Iris pigment epithelial cell (primary cell): ENCODE measurements at places on chromosomes 1 and 21.
A peak's percentile ranks its signal among the peaks of the same experiment; 100 is the strongest.

- DNase-seq, result peak; percentile 23
Measured at GRCh38 chr1:15525050-15526020, 1.3 kb upstream of the DNAJC16 start.

GRCh38 chr1:25922971-25923552, 16.8 kb upstream of the STMN1 start:
- no peak for DNase-seq

DNA sequence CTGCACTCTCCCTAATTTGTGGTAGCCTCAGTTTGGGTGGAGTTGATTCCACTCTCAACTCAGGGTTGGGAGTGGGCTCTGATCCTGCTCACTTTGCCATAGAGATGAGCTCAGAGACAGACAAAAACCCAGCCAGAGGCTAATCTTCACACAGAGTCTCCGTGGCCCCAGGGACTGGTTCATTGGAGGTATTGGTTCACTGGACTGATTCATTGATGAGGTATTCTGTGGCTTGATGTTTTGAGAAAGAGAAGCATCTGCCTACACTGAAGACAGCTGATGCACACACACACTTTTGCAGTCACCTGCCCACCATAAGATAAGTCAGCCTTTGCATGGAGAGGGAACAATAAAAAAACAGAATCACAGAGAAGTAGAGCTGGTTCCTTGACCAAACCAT, 183.8 kb downstream of the AJAP1 start:
- DNase-seq, result no peak

DNA sequence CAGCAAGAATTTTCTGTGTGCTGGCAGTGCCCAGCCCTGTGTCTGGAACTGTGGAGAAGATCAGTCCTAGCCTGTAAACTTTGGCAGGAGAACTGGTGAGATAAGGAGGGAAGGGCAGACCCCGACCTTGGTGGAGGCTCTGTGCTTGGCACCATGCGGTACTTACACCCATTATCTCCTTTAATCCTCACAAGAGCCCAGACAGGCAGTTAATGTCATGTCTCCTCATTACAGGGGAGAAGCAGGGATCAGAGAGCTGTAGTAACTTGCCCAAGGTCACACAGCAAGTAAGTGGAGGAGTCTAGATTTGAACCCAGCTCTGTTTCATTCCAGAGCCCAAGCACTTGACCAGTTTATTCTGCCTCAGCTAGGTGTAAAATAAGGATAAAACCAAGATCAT, 13.9 kb upstream of the POU3F1 start:
- DNase-seq, result no peak

- DNase-seq, result peak; percentile 88
Measured at GRCh38 chr1:41239988-41240610, 2.0 kb downstream of the SCMH1 start.

DNA sequence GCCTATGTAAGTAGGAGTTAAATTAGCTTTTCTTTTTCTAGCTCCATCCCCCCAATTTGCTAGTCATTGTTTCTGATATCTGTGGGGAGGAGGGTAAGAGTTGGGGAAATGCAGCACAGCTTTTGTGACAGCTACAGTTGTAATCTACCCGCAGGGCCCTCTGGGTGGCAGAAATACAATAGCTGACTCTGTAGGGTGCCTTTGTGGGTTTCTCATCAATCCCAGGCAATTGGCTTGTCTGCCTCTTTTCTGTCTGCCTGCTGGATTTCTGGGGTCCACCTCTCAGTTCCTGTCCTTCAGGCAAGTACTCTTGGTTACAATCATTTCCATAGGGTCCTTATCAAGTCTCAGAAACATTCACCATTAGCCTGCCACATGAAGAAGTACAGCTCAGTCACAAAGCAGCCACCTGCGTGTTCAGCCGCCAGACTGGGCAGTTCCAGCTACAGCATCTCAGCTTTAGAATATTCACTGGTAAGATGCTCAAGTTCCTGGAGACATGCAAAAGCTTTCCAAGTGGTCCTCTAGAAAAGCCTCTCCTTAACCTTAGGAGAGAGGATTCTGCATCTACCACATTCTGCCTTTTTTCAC, 19.2 kb upstream of the SLC44A5 start:
- no peak for DNase-seq

DNA sequence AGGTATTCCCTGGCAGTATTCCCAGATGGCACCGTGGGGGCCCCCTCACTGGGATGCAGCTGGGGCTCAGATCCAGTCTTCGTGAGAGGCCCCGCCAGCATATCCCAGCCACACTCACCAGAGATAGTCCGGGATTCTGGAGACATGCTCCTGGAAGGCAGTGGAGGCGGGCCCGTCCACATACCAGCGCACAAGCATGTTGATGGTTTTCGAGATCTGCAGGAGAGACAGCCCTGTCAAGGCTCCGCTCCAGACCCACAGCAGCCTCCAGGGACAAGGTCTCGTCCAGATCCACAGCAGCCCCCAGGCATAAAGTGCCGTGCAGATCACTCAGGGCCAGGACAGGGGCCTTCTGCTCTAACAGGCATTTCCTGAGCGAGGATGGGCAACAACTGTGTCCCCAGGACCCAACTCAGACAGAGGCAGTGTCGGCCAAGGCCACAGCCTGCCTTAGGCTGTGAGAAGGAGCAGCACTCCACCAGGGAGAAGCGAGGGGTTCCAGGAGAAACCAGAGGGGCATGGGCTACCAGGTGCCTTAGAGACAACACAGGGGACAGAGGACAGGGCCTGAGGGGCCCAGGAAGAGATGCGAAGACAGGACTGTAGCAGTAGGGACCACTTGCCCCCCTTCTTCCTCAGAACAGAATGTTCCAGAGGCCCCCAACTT, 14.8 kb downstream of the LSS start:
- no peak for DNase-seq

DNA sequence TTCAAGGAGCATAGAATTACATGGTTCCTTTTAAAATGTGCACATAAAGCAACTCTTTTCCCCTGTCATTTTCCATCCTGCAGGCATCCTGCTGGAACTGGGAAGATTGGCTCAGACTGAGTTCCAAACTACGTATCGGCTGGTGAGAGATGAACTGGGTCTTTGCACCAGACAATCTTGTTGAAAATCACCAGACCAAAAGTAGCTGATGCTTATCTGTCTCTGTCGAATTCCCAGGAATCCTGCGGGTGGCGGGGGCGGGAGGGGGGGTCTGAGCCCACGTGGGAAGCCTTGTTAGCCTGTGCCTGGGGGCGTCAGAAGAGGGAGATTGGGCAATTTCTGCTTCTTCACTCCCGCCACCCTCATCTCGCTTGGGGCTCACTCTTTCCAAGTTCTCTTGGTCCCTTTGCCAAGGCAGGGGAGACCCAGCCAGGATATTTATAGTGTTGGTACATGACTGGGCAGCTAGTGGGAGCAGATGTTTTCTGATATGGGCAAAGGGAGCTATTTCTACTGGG, 90.1 kb upstream of the SLC25A33 start:
- peak; percentile 54 for DNase-seq

DNA sequence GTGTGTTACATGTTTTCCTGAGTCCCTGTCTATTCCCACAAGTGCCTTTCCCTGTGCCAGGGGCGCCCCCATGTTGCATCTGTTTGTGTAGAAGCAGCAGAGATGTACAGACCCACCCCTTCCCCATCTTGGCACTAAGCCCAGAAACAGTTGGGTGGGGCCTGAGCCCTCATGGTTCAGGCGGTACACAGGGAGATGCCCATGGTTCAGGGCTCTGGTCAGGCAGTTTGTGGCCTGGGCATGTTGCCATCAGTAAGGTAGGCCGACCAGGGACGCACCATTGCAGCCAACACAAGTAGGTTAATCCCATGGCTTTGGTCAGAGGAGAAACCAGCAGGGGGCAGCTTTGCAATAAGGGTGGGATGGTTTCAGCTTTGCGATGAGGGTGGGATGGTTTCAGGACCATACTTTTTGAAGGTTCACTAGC, 914 bp upstream of the ADGRB2 start:
- no peak for DNase-seq

GRCh38 chr1:155648207-155649147, 38.5 kb downstream of the MSTO1 start:
- DNase-seq, result peak; percentile 92

GRCh38 chr1:65230731-65231481, 78.4 kb upstream of the DNAJC6 start:
- DNase-seq, result no peak

GRCh38 chr1:177915641-177916040, 54.2 kb downstream of the SEC16B start:
- no peak for DNase-seq

GRCh38 chr1:226823643-226824042, 46.8 kb upstream of the PSEN2 start:
- no peak for DNase-seq

GRCh38 chr1:150813028-150813707, 5.1 kb upstream of the CTSK start:
- peak; percentile 76 for DNase-seq

- no peak for DNase-seq
Measured at GRCh38 chr1:193368302-193368701, 181.9 kb upstream of the B3GALT2 start.

DNA sequence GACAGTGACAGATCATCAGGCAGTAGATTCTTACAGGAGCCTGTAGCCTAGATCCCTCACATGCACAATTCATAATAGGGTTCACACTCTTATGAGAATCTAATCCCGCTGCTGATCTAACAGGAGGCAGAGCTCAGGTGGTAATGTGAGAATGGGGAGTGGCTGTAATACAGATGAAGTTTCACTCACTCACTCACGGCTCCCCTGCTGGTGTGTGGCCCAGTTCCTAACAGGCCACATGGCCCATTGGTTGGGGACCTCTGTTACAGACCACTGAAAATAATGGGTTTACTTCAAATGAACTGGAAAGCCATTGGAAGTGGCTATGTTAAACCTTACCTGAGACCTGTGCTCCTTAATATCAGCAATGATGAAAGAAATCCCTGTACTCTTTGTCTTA, 151.0 kb downstream of the GRIK1 start:
- no peak for DNase-seq
